ENCODE measurements at places on chromosomes 6 and 20. TPM values are rescaled to one million over a fixed set of nuclear protein-coding genes. Genes with fewer than 3 reads are reported as not detected.

MYLK2 gene
- total RNA-seq = 16.7 TPM

GGTLC1 gene
- not detected for total RNA-seq

NKAPL gene
- total RNA-seq = 0.57 TPM

TGM6 gene
- total RNA-seq = not detected

FKBP1A gene
- 181 TPM for total RNA-seq

DACT2 gene
- not detected for total RNA-seq

PLN gene
- not detected for total RNA-seq

MACROD2 gene
- 1.3 TPM for total RNA-seq

TRIM10 gene
- total RNA-seq = not detected

PROKR2 gene
- not detected for total RNA-seq

EPPIN gene
- total RNA-seq = not detected

GABRR1 gene
- not detected for total RNA-seq

TAAR5 gene
- total RNA-seq = not detected

CLIC5 gene
- 0.06 TPM for total RNA-seq

SLC22A16 gene
- not detected for total RNA-seq

SLC22A7 gene
- not detected for total RNA-seq

HDDC2 gene
- total RNA-seq = 8.6 TPM

EYS gene
- total RNA-seq = not detected

TMEM244 gene
- not detected for total RNA-seq

PTK7 gene
- total RNA-seq = 2.8 TPM

SLPI gene
- not detected for total RNA-seq

PAK5 gene
- total RNA-seq = not detected

SMOC2 gene
- total RNA-seq = not detected

SOX12 gene
- total RNA-seq = 5.1 TPM
